Naive thymus-derived CD8-positive, alpha-beta T cell (primary cell): ENCODE measurements at places on chromosomes 12 and 14.

GRCh38 chr14:92465353-92466055 is 48.1 kb upstream of the RIN3 start:
- DNase-seq = no peak

DNA sequence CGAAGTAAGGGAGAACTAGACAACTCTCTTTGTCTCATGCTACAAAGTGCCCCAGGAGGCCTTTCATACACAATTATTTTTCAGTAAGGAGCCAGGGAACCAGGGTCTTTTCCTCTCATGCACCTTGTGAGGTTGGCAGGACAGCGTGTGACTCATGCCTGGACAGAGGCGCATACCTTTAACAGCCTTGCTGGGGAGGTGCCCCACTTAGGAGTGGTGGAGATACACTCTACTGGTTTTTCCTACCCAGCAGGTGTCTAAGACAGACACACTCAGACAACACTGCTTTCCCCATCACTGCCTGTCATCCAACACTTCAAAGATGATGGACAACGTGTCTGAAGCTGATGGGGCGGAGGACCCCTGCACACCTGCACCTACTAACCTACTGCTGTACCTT is 49.1 kb downstream of the B4GALNT3 start:
- DNase-seq = no peak

DNA sequence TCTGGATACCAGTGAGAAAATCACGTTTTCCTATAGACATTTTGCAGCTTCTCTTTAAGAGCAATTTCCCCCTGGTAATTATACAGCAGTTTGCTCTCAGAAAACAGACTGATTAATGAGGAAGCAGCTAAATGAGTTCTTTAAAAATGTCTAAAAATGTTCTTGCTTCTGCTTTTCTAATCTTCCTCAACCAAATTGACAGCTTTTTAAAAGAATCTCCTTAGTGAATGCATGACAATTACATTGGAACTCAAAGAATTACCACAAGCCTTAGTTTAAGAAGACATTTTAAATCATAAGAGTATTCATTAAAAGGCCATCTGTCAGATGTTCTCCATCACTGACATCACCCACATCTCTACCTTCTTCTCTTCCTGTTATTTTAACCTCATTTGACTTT is 135.8 kb upstream of the PLXNC1 start:
- no peak for DNase-seq

- DNase-seq = peak; percentile 68
These were observed 804 bp downstream of the USP15 start for GRCh38 chr12:62260733-62261683.

DNA sequence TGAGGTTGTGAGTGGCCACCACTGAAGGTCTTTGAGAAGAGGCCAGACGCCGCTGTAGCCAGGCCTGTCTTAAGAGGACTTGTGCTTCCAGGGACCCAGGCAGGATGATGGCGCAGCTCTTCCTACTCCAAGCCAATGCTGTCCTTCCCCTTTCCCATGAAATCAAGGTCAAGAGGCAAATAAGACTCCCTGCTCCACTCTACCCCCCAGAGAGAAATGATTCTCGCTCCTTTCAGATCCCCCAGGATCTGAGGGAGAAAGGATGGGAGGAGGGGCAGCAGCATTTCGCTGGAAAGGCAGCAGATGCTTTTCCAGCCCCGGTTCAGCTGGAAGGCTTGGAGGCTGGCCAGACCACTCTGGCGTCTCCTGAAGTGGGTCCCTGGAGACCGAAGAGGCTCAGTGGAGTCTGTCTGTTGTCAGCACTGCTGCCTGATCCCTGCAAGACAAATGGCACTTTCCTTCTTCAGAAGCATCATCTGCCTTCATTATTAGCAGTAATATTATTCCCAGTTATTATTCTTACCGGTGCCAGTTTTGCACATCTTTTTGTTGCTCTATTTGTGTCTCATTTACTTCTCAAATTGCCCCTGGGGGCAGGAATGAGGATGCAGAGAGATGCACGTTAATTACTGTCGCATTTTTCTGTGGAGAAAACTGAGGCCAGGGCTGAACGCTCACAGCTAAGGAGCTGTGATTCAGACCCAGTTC is 51.4 kb downstream of the C14orf132 start:
- DNase-seq = no peak

- no peak for DNase-seq
These were observed at the start of gene OR4K13 for GRCh38 chr14:20035938-20036337. Gene OR4K13 (minus strand): TSS chr14:20036038. CDS start chr14:20034758, 1,280 bp downstream.

GRCh38 chr12:5785601-5786000 is 159.5 kb downstream of the ANO2 start:
- no peak for DNase-seq

DNA sequence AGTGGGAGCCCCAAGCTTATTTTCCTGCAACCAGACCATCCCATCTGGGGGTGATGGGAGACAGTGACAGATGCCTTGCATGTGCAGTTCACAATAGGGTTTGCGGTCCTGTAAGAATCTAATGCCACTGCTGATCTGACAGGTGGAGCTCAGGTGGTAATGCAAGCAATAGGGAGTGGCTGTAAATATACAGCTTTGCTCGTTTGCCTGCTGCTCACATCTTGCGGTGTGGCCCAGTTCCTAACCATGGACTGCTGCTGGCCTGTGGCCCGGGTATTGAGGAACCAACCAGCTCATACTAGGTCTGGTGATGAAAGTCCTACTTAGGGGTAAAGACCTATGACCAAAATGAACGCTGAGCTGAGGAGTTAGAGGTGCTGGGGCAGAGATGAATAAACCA is 36.1 kb upstream of the CCDC88C start:
- no peak for DNase-seq

- peak; percentile 82 for DNase-seq
These were observed 28.2 kb upstream of the SMUG1 start for GRCh38 chr12:54216797-54217661.

DNA sequence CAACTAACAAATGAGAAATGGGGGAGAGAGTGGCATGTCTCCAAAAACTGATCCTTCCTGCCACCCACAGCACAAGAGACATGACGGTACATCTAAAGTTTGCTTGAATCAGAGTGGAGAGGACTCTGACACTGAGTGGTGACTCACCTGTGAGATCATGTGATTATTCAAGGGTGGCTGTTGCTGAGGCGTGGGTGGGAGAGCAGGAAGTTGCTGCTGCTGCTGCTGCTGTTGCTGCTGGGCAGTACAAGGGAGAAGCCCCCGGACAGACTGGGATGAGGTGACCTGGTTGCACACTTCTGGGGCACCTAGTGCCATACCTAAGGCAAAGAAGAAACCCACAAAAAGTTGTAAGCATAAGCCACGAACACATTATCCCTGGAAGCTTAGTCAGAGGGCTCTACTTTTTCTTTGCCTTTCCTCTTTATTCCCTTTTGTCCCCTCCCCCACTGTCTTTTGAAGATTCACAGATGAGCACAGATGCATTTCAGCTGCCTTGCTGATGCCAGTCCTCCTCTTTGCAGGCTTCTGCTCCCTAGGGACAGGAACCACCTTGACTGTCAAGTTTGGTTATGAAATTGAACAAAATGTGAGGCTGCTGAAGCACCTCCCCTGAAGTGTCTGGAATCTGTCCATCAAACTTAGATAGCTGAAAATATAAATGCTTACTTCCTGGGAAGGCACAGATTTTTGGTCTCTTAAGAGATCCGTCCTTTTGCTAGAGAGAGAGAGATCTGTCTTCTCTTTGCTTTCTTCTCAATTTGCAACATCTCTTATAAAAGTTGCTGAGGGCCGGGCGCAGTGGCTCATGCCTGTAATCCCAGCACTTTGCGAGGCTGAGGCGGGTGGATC is 29.4 kb upstream of the STAC3 start:
- peak; percentile 62 for DNase-seq

- DNase-seq = no peak
These were observed 16.0 kb upstream of the HIP1R start for GRCh38 chr12:122819209-122819785.

- no peak for DNase-seq
These were observed 442.6 kb downstream of the DPF3 start for GRCh38 chr14:72451054-72451972.

GRCh38 chr14:80264702-80265101 is 53.4 kb upstream of the DIO2 start:
- DNase-seq = no peak

GRCh38 chr12:99722690-99723486 is 75.3 kb downstream of the GARIN6 start:
- DNase-seq = no peak

DNA sequence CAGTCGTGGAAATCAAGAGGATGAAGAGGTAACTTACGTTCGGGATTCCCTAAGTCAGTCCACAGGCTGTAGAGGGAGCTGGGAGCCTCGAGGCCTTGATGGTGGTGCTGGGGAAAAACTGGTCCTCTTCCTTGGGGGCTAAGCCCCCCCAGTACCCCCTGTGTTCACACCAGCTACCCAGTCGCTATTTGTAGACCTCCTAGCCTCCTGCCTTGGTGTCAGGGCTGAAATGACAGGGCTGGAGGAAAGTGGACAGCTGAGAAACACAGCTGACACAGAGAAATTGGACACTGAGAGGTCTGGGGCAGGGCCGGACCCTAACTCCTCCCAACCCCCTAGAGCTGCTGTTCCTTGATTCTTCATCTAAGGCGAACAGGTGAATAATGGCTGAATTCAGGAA is at the start of gene STAC3:
TSS of gene STAC3 (minus strand) at position 232 of the 400 bp plus-strand sequence. CDS start 1,551 bp downstream, outside the sequence.
- DNase-seq = no peak

- DNase-seq = no peak
These were observed 101.4 kb downstream of the TTC7B start for GRCh38 chr14:90714811-90715210.

DNA sequence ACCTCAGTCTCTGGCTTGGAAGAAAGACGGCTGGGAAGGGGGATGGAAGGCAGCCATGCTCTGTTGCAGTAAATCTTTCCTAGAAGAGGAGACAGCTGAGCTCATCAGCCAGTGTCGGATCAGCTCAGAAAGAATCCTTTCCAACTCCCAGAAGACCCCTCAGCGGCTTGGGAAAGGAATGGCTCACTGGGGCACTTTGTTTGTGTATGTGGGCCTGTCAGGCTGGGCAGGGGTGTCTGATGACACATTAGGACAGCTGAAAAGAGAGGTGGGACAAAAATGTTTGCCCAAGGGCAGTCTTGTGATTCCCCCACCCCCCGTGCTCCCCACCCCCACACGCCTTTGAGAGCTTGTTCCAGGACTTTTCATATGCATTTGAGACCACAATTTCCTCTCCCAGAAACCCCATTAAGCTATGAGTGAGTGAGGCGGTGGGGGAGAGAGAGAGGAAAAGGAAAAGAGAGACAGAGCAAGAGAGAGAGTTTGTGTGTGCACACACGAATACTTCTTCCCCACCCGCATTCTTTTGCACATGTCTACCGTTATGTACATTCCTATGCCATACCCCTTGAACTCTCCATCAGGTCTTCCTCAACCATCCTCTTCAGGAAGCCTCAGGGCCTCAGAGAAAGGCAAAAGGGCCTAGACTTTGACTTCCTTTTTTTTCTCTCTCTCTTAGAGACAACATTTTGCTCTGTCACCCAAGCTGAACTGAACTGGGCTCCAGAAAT is 198.9 kb downstream of the ZFP36L1 start:
- DNase-seq = no peak

DNA sequence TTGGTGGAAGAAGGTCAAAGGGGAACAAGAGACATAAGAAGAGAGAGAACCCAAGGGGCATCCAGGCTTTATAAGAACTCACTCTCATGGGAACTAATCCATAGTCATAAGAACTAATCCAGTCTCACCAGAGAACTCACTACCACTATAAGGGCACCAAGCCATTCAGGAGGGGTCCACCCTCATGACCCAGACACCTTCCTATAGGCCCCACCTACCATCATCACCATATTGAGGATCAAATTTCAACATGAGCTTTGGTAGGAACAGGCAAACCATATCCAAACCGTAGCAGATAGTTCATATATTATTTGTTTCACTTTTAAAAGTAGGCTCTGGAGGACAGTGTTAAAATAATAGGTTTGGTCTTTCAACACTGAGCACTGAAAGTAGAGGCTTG is 350.1 kb downstream of the TMTC2 start:
- DNase-seq = no peak

GRCh38 chr14:48925184-48925583 is 661.0 kb downstream of the RPS29 start:
- no peak for DNase-seq

DNA sequence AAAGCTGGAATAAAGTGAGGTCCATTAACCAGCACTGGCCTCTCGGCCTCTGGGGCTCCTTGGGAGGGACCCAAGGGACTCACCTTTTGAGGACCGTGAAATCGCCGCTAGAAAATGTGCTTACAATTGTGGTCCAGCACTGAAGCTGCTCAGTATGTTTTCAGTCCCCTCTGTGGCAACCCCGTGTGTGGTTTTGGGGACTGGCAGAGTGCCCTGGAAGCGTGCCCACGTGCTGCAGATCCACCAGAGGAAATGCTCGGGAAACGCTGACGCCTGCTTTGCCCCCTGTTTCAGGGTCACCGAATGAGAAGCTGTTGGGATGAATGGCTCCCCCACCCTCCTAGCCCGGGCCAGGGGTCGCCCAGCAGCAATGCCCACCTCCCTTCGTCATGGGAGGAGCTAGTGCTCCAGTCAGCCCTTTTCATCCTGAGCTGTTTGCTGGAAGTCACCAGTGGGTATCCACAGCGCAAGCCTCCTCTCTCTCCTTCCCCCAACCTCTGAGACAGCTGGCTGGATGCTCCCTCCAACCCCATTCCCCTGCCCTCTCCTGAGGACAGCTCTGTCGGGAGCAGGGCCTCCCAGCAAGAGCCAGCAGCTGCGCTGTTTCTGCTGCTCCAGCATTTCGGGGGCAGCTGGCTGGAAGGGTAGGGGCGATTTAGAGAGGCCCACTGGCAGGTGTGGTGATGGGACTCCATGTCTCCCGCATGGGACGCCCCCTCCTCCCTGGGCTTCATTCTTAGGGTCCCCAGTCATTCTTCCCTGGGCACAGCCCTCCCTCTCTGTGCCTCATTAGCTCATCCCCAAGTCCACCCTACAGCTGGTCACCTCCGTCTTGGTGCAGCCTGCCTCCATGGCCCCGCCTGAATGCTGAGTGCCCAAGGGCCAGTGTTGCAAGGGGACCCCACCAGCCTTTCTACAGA is 33.2 kb upstream of the PPP1R13B start:
- peak; percentile 46 for DNase-seq

- no peak for DNase-seq
These were observed 1.7 kb upstream of the RAD52 start for GRCh38 chr12:951176-951575.

DNA sequence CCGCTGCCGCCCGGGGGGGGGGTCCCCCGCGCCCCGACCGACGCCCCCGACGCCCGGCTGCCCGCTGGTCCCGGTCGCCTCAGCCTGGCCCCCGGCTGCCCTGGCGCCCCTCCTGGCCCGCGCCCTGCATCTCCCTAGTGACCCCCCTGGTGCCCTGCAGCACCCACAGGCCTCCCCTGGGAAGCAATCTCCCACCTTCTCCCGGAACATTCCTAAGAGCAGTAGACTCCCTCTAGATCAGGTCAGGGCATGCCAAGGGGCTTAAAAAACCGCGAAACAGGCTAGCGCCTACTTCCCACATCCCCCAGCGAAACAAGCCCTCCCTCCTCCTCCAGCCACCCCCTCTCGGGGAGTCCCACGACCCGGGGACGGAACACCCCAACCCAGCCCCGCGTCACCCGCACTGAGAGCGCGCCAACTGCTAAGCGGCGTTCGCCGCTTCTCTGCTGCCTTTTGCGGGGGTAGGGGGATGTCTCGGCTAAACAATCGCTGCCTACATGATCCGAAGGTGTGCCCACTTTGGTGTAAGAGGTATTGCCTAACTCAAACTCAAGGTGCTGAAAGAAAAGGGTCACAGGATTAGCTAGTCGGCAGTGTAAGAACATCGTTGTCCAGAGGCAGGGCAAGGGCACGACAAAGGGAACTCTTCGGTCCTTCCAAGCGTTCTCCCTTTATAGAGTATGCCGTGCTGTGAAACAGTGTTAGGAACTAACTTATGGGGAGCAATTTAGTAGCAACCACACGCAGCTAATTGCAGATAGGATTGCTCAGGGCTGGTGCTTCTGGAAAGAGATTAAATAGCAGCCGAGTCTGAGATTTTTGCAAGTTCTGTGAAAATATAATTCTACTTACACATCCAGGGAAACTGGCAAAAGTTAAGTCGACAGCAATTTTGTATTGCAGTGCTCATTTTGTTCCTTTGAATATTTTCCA is 619 bp upstream of the NTN4 start:
- peak; percentile 26 for DNase-seq
